ENCODE measurements at places on chromosomes 5 and 9.

DNA sequence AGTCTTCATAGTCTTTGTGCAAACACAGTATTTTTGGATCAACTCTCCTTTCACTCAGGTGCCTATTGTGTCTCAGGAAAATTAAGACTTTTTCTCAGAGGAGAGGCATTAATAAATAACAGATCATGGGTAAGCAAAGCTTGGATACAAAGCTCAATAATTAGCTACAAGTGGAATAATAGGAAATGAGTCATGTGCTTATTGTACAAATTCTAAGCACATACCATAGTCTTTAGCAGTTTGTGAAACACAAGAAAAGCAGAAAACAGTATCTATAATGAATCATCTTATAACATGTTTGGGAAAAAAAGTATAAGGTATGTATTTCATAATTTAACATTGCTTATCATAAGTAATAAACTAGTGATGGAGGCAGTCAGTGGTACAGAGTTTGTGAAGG, 477.0 kb downstream of the CDH10 start:
- DNase-seq, result no peak

- no peak for DNase-seq
Observed at GRCh38 chr5:153515301-153515700, 24.8 kb downstream of the GRIA1 start.

GRCh38 chr9:138024831-138025291, 147.3 kb downstream of the CACNA1B start:
- DNase-seq, result no peak

- DNase-seq, result no peak
Observed at GRCh38 chr9:136944212-136944518, 373 bp downstream of the FBXW5 start.

GRCh38 chr9:16869131-16869881, 1.2 kb downstream of the BNC2 start:
- DNase-seq, result no peak

DNA sequence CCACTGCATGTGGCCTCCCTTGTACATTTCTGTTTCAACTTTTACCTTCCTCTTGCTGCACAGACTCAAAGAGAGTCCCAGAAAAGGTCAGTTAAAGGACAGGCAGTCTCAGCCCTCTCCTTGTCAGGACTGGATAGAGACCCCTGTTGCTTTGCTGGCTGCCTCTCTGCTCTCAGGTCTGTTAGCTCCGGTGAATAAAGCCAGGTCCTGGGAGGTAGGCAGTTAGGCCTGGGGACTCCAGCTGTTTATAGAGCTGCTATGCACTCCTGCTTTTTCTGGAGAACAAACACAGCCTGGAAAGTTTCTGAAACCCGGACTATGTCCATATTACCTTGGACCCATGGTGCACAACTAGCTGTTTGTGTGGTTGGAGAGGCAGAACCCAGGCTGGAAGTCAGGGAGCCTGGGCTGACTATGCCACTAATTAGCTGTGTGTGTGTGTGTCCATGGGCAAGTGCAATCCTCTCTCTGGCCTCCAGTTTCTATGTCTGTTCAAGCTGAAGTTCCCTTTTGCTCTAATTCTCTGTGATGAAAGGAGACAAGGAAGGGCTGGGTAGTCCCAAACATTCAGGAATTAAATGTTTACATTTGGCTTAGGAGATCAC, 42.9 kb downstream of the GLRA1 start:
- no peak for DNase-seq

DNA sequence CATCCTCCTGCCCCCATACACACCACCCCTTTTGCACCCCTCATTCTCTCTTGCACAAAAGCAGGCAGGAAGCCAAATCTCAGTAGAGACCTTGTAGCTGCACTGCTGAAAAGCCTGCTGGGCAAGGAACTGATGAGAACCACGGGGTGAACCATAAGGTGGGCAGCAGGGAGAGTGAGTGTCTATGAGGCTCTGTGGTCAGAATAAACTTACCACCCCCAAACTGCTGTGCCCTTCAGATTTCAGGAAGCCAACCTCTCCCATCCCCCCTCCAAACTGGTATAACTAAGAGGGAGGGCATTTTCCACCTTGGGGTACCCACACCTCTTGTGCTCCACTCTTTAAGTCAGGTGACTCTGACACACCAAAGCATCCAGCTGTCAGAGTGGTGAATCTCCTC, 471.4 kb downstream of the SPOCK1 start:
- no peak for DNase-seq

GRCh38 chr5:180069589-180070247, 1.8 kb downstream of the RNF130 start:
- no peak for DNase-seq

DNA sequence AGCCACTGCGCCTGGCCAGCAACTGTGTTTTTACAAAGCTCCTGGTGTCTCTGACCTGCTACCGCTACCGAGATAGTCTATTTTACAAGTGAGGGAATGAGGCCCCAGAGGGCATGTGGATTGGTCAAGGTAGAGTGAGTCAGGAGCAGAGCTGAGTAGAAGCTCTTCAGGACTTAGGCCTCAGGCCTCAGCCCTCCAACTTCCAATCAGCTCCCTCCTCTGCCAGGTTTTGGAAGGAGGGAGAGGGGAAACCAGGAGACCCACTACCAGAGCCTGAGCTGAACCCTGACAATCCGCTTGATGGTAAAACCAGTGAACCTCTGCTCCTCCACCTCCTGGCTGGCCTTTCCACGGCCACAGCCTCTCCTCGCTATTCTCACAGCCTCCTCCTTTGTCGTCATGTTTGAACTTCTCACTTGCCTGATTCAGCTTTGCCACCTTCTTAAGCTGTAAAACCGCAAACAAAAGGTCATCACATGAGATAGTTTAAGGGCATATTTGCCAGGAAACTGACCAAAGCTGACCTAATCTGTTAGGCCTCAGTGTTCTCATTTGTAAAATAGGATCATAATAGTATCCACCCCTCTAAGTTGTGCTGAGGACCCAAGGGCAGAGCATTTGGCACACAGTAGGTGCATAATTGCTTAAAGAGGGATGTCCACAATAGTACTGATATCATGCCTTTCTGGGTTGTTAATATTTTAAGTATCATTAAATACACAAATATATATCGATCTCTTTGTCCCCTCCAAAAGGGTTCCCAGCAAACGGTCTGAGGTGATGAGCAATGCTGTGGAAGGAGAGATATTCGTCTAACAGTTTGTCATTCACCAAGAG, 1.7 kb downstream of the TRAF1 start:
- DNase-seq, result no peak

GRCh38 chr5:37208883-37209797, 40.0 kb downstream of the CPLANE1 start:
- DNase-seq, result no peak

DNA sequence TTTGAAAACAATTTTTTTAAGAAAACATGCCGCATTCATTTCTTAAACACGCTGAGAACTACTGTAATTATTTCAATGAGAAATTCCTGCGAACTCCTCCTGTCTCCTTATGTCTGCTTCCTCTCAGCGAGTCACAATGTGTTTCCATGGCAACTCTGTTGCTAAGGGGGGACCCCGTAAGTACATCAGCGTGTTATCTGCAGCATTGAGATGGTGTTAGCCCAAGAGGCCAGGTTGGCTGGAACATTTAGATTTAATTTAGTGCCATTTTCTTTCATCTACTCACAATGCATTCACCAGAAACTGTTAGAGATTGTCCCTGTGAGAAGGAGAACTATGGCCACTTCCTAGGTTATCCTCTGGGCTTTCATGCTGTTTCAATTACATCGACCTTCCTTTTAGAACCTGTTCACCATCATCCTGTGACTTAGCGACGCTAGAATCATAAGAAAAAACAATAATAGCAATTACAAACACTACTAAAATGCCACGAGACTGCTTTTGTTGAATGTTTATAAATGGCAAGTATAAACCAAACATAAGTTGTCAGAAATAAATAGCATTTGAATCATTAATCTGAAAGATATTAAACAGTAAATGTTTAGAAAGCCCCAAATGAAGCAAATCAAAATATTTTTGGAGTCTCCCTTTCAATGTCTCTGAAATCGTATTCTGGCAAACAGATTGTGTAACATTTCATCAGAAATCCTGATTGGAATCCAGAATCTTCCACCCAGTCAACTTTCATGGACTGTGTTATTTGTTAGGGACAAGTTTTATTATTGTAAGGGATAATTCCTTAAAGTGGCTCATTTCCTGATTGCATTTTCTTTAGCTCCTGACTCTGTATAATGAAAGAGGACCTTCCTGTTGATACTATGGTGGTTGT, 39.7 kb upstream of the SHC3 start:
- DNase-seq, result no peak

GRCh38 chr5:109947667-109948066, 257.9 kb downstream of the MAN2A1 start:
- no peak for DNase-seq

Data from activated CD4-positive, CD25-positive, alpha-beta regulatory T cell treated with anti-CD3 and anti-CD28 coated beads, Interleukin-2, amount 50 U/mL, for 16 hours (primary cell).